Stimulated activated CD8-positive, alpha-beta memory T cell treated with anti-CD3 and anti-CD28 coated beads, Interleukin-2, amount 100 ng/mL, for 1 hour (primary cell): ENCODE measurements at places on chromosomes 3 and 15.

DNA sequence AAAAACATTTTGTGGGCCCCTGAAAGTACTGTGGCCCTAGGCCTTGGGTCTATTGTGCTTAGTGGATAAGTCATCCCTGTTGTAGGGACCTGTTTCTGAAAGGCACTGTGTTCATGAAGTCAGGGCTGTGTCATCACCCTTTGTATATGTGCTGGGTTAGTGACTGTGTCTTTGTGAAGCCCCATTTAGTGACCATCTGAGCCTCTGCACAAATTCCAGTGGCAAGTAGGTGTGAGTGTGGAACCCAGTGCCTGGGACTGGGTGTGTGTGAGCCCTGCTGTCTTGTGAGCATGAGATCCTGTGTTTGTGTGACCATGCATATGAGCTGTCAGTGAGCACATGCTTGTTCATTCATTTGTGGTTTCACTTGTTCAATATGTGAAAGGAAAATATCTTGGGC is 1.2 kb upstream of the HYAL1 start:
- no peak for DNase-seq

GRCh38 chr3:90016555-90016954 is 909.1 kb downstream of the EPHA3 start:
- DNase-seq, result no peak

- DNase-seq, result no peak
Observed at GRCh38 chr3:60652829-60653228, 598.4 kb downstream of the FHIT start.

- DNase-seq, result no peak
Observed at GRCh38 chr3:49724586-49724985, 835 bp upstream of the GMPPB start.

GRCh38 chr3:128472449-128473179 is 5.9 kb upstream of the DNAJB8 start:
- DNase-seq, result no peak

DNA sequence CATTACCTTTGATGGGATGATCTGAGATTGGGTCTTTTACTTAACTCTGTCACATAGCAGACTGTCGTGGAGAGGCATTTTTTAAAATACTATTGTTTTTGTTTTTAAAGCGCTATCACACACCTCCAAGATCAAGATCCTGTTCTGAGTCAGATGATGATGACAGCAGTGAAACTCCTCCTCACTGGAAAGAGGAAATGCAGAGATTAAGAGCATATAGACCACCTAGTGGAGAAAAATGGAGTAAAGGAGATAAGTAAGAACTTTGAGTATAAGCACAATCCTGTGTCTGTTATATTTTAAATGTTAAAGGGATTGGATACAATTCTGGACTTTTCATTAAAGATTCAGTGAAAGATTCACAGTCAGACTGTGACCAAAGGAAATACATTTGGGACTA is 18.4 kb upstream of the ZBTB47 start:
- DNase-seq, result no peak

DNA sequence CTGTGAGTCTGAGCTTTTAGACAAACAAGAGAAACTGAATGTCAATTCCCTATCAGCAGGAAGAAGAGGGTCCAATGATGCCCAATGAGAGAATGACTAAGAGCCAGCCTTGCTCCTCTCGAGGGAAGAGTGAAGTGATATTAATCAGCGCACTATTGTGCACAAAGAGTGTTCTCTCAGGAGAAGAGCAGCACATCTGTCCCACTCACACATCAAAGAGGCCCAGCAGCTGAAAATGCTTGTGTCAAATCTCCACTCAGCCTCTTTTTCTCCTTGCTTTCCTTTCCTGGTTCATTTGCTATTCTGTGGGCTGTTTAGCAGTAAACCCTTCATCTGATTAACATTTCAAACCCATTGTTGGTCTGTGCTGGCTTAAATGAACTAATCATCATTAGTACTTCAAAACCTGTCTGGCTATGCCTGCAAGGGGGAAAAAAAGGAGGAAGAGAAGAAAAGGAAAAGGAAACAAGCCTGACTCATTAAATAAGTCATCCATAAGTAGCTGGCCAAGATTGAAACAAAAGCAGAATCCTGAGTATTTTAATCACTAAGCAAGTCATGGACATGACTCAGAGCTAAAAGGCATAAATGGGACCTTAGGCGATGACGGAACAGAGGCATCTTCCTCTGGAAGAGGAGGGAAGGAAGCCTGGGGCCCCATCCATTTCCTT is 912.7 kb downstream of the TUSC7 start:
- no peak for DNase-seq

DNA sequence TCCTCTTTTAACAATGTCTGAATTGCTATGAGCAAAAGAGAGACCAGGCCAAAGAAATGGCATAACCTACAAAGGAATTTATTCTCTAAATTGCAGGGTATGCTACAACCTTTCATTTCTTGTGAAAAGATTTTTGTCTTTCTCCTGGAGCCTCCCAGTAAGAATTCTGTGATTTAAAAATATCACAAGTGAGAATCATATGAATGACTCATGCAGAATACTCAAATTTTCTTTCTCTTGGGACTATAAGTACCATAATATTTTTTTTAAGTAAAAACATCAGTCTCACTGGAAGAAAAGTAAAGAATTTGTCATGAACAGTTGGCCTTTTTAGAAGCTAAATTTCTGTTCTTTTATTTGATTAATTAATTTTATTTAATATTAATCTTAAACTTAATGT is 26.3 kb downstream of the SYNPR start:
- no peak for DNase-seq

GRCh38 chr3:12613250-12613649 is 50.7 kb downstream of the RAF1 start:
- DNase-seq, result no peak

GRCh38 chr15:69854521-69855181 is 243.1 kb downstream of the TLE3 start:
- DNase-seq, result no peak

DNA sequence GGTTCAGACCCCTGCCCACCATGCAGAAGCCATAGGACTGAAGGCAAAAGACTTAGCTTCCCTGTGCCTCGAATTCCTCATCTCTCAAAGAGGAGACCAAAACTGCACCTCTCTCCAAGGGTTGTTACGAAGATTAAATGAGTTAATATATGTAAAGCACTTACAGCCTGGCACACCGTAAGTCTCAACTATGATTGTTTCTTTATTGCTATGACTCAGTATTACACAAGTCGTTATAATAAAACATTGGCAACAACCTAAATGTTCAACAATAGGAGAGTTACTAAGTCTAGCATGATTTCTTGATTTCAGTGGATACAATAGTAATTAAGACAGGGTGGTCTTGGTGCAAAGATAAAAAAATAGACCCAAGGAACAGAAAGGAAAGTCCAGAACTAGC is 19.6 kb upstream of the FGD5 start:
- no peak for DNase-seq
